Stimulated activated CD8-positive, alpha-beta memory T cell treated with anti-CD3 and anti-CD28 coated beads, Interleukin-12 subunit alpha, Interleukin-12 subunit beta, amount 100 ng/mL, for 1 hour (primary cell): ENCODE measurements at places on chromosomes 6 and 20.
A peak's percentile ranks its signal among the peaks of the same experiment; 100 is the strongest.

GRCh38 chr6:134853111-134854055 is 96.5 kb downstream of the ALDH8A1 start:
- DNase-seq: no peak

GRCh38 chr6:169479783-169480495 is 221.9 kb downstream of the WDR27 start:
- no peak for DNase-seq

DNA sequence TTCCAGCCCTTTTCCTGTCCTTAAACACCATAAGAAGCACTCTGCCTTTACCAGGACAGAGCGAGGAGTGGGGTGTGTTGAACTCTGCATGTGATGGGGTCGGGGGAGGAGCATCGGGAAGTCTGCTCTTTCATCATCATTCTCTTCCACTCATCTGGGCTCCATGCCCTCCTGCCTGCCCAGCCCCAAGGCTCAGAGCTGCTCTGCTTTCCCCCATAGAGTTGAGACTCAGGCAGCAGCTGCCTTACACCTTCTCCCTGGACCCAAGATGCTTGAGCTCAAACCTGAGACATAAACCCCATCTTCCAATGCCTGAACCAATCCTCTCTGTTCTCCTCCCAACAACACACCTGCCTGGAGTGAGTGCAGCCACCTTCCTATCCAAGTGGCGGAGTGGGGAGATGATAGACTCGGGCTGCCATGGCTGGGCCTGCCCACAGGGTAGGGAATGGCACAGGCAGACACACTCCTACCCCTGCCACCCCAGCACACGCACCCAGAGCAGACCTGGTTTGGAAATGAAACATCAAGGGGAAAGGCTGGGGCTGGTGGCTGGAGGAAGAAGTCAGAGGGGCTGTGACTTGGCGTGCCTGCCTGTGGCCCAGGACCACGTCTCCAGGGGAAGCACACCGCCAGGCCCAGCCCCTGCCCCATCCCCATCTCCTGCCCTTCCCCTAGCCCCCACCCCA is 28.4 kb downstream of the TFEB start:
- DNase-seq: no peak

DNA sequence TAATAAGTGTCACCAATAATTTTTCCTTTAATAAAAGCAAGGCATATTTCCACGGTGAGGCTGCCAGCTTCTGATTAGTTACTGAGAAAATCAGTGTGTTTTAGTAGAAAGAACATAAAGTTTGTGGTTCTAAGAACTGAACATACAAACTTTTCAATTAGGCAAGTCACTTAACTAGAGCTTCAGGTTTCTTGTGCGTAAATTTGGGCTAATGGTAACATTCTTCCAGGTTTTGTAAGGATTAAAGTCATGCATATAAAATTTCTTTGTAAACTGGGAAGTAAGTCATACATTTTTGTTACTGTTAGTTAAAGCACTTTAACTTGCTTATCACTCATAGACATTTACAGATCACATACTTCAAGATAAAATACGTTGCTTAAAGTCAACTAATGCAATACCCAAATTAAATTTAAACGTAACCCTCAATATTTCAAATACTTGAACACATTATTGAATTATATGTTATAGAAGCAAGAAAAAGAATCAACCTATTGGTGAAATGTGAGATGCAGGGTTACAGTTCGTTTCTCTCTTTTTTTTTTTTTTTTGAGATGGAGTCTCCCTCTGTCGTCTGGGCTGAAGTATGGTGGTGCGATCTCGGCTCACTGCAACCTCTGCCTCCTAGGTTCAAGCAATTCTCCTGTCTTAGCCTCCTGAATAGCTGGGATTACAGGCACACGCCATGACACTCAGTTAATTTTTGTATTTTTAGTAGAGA is 327.3 kb upstream of the NOX3 start:
- no peak for DNase-seq

- DNase-seq: no peak
Measured at GRCh38 chr6:118968416-118968815, 33.5 kb upstream of the MCM9 start.

GRCh38 chr6:83605517-83605916 is 93.2 kb downstream of the PRSS35 start:
- no peak for DNase-seq

DNA sequence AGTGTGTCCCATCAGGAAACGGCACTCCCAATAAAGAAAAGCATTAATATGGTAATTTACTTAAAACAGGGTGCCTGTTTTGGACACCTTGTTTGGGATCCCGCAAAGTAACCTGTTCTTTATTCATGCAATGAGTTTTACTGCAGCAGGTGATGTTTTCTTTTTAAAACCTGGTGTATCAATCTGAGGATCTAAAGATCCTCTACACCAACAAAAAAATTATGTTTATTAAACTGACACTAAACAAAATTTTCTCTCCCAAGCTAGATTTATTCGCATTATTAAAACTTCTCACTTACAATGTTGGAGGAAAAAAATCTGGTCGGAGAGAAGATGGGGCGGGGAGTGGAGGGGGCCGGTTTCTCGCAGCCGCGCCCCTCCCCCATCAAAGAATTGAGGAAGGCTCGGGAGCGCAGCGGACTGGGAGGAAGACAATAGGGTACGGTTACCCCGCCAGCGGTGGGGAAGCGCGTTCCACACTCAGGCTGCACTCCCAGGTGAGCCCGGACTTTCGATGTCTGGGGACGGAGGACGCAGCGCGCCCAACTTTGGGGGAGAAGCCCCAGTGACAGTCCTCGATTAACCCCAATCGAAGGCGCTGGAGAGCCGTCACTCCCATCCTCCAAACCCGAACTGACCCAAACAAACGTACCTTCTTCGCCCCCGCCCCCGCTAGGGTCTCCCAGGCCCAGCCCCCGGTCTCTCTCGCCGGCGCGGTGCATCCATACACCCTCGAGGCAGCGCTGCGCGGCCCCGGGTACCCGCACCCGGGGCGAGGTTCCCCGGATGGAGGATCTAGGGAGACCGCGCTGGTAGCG is 1.3 kb downstream of the CD24 start:
- DNase-seq: no peak

DNA sequence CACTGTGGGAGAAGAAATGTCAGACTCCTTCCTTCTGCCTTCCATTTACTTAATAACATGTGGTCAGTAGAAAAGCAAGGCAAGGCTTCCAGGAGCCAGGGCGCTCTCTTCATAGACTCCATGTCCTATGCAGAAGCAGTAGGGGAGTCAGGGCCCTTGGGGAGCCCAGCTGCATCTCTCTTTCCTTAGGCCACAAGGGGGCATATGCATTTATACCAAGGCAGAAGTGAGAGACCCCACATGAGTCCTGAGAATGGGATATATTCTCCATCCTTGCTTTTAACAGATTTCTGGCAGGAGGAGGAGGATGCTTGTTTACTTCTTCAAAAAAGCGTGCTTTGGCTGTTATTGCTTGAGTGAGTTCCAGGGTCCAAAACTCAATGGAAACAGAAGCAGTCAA is 198.5 kb downstream of the HIVEP2 start:
- peak; percentile 18 for DNase-seq
